Tibial nerve (tissue), 4 donors: ENCODE measurements at places on chromosomes 13 and 19.

GRCh38 chr19:21483589-21484170 lies 21.7 kb upstream of the ZNF429 start:
- peak; percentile 23 for DNase-seq

- DNase-seq = no peak
Measured at GRCh38 chr13:94291631-94292322, 187.7 kb downstream of the DCT start.

GRCh38 chr13:90623318-90624011 lies 724.0 kb upstream of the MIR17HG start:
- DNase-seq = no peak

DNA sequence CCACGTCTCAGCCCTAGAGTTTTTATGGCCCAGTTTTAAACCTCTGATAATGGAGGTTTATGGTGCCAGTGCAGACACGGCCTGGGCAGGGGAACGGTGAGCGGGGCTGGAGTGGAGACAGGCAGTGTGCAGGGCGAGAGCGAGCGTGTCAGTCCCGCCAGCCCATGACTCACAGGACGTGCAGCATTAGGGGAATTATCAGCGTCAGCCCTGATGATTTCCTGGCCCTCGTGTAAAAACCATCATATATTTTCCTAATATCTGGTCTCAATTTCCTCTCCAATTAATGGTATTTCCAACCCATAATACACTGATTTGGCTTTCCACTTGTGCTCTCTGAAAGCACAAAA lies 104.6 kb upstream of the VSTM2B start:
- no peak for DNase-seq

DNA sequence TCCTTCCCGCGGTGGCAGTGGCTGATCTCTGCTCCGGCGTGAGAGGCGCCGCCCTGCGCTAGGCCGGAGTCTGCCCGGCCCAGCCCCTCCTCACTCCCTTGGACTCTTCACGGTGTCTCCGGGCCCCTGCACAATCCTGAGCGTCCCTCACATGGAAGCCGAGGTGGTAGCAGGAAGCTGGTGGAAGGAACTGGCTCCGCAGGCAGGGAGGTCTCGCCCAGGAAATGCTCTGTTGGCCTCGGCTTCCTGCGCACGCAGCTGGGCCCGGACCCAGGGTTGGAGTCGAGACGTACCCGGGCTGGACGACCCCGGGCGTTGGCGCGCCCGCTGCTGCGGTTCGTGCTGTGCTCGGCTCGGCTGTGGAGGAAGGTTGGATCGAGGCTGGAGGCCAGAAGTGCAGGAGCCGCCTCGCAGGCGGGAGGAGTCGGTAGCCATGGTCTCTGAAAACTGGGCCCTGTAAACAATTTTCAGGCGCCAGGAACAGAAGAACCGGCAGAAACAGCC lies 46.3 kb downstream of the ZNF724 start:
- DNase-seq = no peak

DNA sequence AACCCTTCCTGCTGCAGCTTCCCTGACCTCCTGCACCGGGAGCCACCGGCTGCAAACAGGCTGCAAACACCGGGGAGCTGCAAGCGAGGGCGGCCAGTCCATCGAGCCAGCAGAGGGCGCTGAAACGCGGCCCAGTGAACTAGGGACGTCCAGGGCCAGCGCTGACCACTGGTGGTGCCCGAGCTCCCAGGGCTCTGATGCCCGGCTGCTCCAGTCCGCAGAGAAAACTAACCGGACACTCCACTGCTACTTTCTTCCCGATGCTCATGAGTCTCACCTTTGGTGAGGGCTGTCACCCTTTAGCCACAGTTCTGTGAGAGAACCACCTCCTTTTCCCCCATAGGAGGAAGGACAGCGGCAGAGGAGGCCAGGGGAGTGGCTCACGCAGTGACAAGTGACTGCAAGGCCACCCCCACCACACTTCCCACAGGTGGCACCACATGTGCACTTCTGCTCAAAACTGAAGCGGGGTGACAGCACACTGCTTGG lies 82.8 kb upstream of the MTIF3 start:
- DNase-seq = peak; percentile 70

GRCh38 chr13:100520936-100521850 lies 67.4 kb downstream of the GGACT start:
- DNase-seq = no peak

GRCh38 chr19:51781999-51782398 lies 13.0 kb upstream of the FPR3 start:
- no peak for DNase-seq

- no peak for DNase-seq
Measured at GRCh38 chr19:56084835-56085536, 36.1 kb downstream of the ZNF787 start.

- no peak for DNase-seq
Measured at GRCh38 chr13:79360095-79360494, 46.0 kb downstream of the RBM26 start.

DNA sequence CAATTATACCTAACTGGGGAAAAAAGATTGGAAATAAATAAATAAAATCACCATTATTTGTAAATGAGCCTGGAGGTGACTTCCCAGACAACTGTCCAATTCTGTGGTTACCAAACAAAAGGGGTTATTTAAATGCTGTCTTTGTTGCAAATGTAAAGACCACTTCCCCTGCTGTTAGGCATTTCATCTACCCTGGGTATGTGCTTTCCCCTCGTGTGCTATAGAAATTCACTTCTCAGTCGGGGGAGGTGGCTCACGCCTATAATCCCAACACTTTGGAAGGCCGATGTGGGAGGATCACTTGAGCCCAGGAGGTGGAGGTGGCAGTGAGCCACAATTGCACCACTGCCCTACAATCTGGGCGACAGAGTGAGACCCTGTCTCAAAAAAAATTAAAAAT lies 101.9 kb upstream of the AKAP11 start:
- DNase-seq = no peak

DNA sequence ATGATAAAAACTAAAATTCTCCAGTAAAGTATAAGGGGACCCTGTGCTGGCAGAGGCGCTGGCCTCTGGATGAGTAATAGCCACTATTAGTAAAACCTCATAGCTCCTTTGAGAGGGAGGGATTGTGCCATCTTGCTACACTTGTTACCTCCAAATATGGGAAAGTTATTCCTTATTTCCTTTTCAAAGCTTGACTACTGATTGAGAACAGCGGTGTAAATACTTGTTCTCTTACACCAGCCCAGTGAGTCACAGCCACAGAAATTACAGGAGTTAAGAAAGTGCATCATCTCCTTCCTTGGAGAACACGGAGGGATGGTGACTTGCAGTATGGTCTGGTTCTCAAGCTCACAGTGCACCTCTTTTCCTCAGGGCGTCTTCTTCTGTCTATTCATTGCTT lies 379.0 kb downstream of the EFNB2 start:
- DNase-seq = no peak

- no peak for DNase-seq
Measured at GRCh38 chr19:55443045-55443823, at the start of gene SHISA7. Gene SHISA7 (minus strand): TSS chr19:55443300. CDS start chr19:55442863, 437 bp downstream.

DNA sequence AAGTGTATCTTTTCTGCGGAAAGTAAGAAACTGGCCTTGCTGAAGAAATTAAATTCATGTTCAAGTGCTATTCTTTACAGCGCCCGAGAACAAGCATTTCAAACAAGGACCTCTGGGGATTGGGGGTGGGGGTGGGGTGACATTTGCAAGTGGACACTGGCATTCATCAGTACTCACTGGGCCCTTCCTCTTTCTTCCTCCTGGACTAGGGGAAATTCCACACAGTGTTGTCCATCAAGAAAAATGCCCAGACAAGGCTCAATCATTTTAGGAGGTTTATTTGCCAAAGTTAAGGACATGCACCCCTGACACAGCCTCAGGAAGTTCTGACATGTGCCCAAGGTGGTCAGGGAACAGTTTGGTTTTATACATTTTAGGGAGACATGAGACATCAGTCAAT lies 22.9 kb upstream of the OR10H1 start:
- no peak for DNase-seq

DNA sequence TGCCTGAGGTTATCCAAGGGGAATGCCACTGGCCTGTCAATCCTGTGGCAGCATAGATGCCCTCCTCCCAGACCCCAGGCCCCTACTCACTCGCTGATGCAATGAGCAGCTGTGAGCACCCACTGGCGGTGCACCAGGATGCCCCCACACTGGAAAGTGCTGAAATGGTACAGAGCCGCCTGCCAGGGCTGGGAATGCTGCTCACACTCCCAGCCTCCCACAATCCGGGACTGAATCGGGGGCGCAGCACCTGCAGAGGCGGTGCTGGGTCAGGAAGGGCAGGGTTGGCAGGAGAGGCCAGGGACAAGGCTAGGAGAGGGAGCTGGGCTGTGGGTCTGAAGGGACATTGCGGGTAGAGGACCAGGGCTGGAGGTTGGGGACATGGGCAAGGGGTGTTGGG lies 2.0 kb downstream of the KLK1 start:
- no peak for DNase-seq

DNA sequence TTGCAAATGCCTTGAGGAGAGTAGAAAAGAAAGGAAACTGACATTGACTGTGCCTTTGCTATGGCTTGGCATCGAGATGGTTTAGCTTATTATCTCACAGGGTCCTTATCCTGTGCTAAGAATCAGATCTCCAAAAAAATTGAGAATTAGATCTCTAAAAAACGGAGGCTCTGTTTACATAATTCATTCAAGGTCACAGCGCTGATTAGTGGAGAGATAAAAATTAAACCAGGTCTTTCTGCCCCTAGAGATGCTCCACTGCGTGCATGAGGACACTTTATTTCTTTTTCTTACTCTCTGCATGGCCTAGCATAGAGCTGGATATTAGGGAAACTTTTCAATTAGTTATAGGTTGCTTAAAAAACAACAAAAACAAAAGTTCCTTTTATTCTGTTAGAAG lies 17.3 kb downstream of the LRCH1 start:
- no peak for DNase-seq

DNA sequence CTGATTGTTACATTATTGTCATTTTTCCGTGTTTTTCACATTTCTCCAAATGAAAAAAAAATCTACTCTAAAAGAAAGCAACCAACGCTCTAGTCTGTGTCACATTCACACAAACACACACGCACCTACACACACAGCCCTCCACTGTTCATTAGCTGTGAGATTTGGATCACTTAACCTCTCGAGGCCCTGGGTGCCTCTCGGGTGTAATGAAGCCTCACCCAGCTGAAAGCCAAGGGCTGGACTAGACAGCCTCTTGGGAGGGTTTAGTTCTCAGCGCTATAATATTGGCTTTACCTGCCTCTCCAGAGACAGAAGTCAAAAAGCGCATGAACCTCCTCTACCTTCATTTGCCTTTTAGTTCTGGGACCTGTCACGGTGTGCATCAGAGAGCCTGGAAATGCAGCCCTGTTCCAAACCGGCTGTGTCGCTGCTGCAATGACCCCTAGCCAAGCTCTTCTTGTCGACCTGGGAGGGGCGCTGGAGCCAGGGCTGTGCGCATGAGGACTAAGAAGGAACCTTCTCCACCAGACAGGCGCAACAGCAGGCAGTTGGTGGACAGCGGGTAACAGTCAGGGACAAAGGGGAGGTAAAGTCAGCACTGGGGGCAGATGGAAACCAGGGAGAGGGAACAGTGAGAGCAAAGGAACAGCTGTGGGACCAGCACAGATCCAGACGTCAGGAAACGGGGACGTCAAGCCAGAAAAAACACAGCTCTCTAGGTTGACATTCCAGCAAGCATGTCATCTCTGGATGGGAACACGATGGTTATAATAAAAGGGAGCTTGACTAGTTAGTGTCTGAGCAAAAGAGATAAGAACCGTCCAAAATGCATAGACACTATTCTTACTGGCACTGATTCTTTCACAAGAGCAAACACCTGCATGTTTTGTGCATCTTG lies 375.9 kb downstream of the EFNB2 start:
- DNase-seq = no peak

DNA sequence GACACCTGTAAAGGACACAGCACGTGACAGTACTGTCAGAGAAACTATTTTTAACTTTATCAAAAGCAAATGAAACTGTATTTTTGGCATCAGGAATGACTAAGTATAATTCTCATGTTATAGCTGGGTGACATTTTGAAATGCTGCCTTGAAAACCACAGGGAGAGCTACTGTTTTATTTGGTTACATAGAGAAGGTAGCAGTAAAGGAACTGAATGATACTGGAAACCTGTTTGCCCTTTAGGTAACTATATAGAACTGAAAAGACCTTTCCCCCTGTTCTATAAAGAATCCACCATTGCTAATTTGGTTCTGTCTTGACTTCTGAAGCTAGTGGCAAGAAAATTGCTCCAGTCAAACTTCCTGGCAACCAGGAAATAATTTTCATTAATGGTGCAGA lies 39.1 kb downstream of the MIPEP start:
- DNase-seq = no peak

GRCh38 chr19:1123381-1123780 lies 19.6 kb downstream of the GPX4 start:
- no peak for DNase-seq

DNA sequence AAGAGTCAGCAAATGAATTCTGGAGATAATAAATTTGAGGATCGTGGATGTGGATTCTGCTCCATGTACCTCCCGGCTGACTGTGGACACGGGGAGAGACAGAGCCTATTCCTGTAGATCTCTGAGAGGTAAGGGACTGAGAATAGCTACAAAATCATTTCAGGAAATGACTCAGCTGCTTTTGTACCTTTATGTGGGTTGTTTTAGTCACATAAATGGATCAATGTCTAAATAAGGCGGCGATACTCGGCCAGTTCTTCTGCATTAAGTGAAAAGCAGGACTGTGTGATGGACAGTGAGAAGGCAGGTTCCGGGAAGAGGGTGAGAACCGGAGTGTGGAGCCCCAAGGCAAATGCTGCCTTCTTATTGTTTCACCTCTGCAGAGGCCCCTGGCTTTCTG lies 128.1 kb downstream of the EFNB2 start:
- no peak for DNase-seq

GRCh38 chr19:42422901-42423461 lies 4.2 kb downstream of the LIPE start:
- no peak for DNase-seq

GRCh38 chr19:18697680-18698079 lies 14.2 kb downstream of the CRTC1 start:
- no peak for DNase-seq

DNA sequence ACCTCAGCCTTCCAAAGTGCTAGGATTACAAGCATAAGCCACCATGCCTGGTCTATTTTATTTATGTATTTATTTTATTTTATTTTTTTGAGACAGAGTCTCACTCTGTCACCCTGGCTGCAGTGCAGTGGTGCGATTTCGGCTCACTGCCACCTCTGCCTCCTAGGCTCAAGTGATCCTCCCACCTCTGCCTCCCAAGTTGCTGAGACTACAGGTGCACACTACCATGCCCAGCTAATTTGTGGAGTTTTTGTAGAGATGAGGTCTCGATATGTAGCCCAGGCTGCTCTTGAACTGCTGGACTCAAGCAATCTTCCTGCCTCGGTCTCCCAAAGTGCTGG lies 10.3 kb upstream of the ADGRE5 start:
- no peak for DNase-seq
